ENCODE measurements at places on chromosomes 12 and 14.

DNA sequence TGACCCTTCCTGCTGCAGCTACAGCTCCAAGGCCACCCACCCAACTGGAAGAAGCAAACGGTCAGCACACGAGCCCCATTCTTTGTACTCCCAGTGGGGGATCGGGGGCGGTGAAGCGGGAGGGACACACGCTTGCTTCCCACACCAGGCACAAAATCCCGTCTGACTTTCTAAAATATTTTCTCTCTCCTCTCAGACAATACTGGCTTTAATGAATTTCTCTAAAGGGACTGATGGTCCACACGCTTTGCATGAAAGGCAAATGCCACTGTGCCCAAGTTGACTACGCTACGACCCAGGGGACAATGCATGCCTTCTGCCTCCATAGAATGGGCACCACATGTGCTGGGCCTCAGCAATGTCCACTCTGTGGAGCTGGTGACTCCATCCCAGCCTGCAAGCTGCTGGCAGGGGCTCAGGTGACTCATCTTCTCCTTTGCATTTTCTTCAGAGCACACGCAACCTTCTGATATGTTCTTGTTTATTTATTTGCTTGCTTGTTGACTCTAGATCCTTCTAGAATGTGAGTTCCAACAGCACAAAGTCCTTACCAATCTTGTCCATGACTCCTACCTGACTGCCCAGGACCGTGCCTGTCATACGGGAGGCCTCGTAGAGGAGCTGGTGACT is 15.6 kb downstream of the SYNE3 start:
- DNase-seq: no peak

DNA sequence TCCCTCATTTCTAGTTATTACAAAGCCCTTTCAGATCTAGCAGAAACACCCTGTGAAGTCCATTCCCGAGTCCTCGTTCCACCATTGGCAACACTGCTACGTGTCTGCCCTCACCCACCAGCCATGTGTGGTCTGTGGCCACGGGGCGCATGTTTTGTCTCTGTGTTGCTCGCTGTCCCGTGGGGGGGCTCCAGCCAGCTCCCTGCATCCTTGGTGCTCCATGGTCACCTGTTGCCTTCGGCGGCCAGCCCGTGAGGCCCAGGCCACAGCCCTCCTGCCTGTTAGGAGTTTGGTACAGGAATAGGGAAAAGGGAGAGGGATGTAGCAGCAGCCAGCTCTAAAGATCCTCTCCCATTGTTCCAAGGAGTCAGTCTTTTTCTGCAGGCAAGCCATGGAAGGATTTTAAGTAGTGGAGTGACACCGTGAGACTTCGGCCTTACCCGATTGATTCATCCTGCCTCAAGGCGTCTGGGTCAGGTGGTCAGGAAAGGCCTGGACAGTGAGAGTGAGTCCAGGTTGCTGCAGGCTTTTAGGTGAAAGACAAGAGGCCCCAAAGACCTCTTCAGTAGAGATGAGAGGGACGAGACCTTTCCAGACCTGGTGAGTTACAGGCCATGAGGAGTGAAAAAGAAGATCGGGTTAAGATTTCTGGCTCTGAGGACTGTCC is 30.3 kb downstream of the TPCN1 start:
- DNase-seq: no peak

DNA sequence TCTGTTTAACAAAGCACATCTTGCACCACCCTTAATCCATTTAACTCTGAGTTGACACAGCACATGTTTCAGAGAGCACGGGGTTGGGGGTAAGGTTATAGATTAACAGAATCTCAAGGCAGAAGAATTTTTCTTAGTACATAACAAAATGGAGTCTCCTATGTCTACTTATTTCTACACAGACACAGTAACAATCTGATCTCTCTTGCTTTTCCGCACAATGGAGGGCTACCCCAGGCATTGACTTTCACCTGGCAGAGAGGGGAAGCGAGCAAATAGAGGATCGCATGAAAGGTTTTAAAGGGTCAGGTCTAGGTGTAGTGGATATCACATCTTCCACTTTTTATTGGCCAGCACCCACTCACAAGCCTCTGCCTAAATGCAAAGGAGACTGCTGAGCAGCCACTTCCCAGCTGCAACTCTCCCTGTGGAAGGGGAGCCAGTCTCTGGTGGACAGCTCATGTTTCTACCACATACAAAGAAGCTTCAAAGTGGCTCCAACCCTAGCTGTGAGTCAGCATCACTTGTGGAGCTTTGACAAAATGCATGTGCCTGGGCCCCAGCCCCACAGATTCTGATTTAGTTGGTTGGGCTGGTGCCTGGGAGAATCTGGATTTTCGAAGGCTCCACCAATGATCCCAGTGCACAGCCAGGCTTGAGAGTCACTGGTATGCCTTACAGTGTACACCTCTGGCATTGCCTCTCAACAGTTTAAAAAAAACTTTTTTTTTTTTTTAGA is 7.2 kb upstream of the FNTB start:
- DNase-seq: no peak

DNA sequence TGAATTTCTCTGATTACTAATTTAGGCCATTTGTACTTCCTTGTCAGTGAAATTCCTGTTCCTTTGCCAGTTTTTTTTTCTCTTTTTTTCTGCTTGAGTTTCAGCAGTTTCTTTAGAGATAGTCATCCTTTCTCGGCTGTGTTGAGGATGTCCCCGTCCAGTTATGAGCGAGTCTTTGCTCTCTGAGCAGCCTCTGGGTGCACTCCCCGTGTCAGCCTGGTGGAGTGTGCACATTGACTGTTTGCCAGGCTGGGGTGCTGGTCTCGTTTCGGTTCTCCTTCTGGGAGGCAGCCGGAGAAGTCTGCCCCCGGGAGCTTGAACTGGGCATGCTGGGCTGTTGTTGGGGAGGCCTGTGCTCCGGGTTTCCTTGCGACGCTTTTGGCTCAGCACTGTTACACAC is 3.0 kb downstream of the PACS2 start:
- no peak for DNase-seq

DNA sequence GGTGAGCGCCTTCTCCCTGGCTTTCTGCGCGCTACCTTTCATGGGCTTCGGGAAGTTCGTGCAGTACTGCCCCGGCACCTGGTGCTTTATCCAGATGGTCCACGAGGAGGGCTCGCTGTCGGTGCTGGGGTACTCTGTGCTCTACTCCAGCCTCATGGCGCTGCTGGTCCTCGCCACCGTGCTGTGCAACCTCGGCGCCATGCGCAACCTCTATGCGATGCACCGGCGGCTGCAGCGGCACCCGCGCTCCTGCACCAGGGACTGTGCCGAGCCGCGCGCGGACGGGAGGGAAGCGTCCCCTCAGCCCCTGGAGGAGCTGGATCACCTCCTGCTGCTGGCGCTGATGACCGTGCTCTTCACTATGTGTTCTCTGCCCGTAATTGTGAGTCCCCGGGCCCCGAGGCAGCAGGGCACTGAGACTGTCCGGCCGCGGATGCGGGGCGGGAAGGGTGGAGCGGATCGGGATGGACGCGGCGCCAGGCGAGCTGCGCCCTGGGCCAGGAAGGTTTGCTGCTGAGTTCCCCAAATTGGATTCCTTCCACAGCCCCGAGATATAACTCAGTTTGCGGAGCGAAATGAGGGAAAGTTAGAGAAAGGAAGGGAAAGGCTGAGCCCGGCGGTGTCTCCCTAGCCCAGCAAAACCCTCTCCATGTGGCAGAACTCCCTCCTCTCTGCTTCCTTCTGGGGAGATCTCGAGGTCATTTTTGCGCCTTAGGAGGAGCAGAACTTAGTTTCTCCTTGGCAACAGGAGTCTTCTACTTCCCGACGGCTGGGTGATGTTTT is 972 bp downstream of the PTGDR start:
- DNase-seq: no peak

- no peak for DNase-seq
Measured at GRCh38 chr12:92300777-92301176, 155.1 kb upstream of the BTG1 start.

GRCh38 chr12:14833952-14834351 is 9.4 kb downstream of the ART4 start:
- no peak for DNase-seq

DNA sequence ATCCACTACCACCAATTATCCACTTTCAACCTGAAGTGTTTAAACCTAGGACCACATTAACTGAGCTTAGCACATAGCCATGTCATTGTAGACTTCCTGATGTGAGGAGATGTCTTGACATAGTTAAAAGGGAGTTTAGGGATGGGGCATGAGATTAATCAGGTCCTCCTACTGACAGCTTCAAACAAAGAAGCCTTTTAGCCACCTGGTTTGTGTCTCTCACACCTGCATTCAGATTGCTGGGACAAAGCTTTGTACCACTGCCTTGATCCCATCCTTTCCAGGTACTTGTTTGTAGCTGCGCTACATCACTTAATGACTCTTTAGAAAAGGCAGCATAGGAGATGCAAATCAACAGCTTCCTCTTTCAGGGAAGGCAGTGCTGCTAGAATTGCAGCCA is 340.7 kb upstream of the DDHD1 start:
- no peak for DNase-seq

DNA sequence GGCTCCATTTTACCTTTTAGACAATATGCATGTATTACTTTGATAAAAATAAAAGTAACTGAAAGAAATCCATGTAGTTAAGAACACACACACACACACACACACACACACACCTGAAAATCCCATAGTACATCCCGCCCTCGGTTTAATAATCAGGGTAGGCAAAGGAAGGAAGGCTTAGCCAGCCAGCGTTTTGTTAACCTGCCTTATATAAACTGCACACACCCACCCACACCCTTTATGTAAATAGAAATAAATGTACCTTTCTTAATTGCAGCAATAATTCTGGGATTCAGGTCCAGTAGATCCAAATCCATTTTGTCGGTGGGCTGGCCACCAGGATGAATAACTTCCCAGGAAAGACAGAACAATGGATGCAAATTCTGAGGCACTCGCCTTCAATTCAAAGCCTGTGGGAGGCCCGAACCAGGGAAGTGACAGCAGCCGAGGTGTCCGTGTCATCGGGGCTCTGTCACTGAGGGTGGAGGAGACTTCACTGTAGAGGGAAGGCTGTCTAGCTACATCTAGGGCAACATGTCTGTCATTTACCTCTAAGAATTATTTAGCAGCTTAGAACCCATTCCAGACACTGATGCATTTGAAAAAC is 4.4 kb downstream of the XRCC3 start:
- no peak for DNase-seq

DNA sequence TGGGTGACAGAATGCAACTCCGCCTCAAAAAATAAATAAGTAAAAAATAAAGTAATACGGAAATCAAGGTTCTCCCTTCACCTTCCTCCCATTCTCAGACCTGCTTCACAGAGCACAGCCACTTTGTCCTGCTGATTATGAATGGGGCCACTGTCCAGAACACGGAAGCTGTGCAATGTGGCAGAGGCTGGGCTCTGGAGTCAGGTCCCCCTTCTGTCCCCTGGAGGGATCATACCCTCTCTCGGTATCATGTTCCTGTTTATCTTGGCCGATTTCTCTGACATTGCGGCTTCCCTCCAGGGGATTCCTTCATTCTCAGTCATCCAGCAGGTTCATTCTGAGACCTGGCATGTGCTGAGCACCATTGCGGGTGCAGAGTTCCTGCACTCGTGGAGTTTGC is 11.3 kb downstream of the PPP2R5C start:
- DNase-seq: no peak

All from HS-27A (cell line).